ENCODE measurements at places on chromosomes 4 and X.

DNA sequence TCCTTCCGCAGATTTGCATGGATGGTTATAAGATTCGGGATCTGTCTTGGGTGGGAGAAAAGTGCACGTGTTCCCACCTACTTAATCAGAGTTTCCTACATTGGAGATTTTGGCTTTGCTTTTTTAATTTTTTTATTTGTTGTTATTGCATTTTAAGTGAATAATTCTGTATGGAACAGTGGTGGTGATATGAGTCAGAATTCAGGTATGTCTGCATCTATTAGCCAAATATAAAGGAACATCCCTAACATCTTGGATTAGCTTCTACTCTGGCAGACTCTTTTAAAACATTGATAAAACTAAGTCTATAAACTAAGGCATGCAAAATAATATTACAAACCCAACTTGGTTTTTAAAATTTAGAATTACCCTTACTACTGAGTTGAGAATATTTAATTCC is 659.8 kb upstream of the EPHA5 start:
- no peak for DNase-seq

- no peak for DNase-seq
These were observed 1681.9 kb upstream of the ADGRL3 start for GRCh38 chr4:59518005-59518823.

DNA sequence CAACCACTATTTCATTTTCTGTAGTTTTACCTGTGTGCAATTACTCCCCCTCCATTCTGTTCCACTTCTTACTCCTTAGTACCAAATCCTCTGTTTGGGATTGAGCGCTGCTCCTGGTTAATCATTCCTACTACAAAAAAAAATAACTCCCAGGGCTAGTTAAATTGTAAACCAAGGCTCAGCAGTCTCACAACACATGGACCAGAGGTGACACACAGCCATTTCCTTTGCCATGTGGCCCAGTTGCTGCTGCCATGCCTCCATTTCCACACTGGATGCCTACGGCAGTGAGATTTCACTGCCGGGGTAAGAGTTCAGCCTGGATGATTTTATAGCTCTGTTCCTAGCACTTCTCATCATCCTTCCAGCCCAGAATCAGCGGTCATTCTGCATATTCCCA is 107.2 kb downstream of the AKAP4 start:
- no peak for DNase-seq

DNA sequence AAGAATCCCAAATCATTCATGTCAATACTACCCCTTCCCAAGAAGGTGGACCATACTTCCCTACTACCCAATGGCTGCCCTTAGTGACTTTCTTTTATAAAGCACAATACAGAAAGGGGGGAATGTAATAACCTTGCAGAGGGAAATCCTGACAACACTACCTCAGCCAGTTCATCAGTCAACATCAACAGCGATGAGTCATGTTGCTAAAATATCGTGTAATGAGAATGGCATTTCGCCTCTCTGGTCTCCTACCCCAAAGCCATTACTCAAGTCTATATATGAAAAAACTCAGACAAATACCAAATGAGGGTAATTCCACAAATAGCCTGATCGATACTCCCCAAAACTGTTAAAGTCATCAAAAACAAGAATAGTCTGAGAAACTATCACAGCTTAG is 3.3 kb upstream of the MAGEA8 start:
- DNase-seq, result peak; percentile 6

DNA sequence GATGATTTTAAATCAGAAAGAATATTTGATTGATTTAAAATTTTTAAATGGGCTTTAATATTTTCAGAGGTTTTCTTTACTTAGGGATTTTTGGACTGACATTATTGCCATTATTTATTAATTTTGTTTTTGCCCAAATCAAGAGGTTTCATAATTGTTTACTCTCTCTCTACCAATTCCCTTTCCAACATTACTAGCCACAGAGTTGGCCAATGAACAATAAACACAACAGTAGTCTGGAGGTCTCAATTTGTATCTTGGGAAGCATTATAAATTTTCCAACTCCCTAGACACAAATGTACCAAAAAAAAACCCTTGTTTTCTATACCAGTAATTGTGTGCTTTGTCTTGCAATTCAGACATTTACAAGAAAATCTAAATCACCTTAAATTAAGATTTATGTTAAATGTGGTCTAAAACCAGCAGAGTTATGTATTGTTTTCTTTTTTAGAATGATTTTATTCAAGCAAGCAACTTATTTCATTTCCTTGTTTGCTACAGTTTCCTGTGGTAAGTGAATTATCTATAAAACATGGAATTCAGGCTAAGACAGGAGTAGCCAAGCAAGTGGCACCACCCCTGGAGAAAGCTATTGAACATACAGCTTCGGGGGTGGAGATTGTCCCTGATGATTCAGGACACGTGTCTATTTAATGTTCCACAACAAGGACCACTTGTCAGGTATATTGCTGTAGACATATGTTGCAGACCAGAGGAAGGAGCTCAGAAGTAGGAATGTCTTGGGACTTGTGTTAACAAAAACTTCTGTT is 622 bp downstream of the KLKB1 start:
- no peak for DNase-seq

- DNase-seq, result no peak
These were observed 76.1 kb upstream of the FAM241A start for GRCh38 chr4:112069110-112069509.

GRCh38 chr4:25161593-25161950 is 1.3 kb upstream of the SEPSECS start:
- DNase-seq, result no peak

- DNase-seq, result no peak
These were observed 11.7 kb downstream of the JCHAIN start for GRCh38 chr4:70654605-70655011.

- DNase-seq, result no peak
These were observed 19.9 kb upstream of the MXD4 start for GRCh38 chr4:2281575-2282343.

DNA sequence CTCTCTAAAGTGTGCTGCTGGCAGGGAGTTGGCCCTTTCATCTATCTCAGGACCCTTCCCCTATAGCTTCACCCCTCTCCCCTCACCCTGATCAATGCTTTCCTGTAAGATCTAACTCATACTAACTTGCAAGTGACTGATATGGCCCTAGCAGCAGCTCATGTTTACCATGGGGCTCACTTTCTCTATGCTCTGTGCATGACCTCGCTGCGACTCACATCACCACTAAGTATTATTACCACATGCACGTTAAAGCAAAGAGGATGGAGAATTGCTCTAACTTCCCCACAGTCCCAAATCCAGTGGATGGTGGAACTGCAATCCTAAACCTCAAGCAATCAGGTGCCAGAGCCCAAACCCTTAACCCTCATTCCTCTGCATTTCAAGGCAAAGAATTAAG is 626.6 kb downstream of the MID1IP1 start:
- peak; percentile 7 for DNase-seq

DNA sequence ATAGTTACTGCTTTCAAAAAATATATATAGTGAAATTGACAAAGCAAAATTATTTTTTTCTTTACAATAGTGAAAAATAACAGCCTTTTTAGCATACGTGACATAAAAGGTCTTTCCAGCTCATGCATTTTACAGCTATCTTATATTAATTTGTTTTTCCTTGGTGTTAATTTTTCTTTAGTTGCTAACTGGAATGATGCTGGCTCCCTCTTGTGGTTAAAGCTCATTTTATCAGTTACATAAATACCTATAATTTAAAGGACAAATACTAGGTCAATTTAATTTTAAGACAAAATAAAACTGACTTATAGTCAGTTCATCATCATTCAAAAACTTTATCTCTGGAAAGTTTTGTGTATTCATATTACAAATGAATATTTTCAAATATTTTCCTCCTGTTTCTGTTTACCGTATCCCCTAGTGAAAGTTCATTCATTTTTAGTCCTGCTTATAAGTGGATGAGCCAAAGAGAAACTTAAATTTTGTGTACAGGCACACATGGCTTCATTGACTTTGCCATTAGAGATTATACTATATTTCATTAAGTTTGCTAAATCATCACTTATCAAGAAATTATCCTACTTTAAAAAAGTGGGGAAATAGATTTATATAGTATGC is 9.9 kb upstream of the ANAPC4 start:
- no peak for DNase-seq

GRCh38 chr4:168408620-168409019 is 71.7 kb downstream of the DDX60L start:
- DNase-seq, result no peak

- peak; percentile 85 for DNase-seq
These were observed 14.7 kb downstream of the NDP start for GRCh38 chrX:43958529-43958928.

GRCh38 chr4:139171876-139172691 is 4.9 kb downstream of the ELF2 start:
- peak; percentile 35 for DNase-seq

- DNase-seq, result no peak
These were observed 119.3 kb downstream of the LDB2 start for GRCh38 chr4:16779028-16779675.

DNA sequence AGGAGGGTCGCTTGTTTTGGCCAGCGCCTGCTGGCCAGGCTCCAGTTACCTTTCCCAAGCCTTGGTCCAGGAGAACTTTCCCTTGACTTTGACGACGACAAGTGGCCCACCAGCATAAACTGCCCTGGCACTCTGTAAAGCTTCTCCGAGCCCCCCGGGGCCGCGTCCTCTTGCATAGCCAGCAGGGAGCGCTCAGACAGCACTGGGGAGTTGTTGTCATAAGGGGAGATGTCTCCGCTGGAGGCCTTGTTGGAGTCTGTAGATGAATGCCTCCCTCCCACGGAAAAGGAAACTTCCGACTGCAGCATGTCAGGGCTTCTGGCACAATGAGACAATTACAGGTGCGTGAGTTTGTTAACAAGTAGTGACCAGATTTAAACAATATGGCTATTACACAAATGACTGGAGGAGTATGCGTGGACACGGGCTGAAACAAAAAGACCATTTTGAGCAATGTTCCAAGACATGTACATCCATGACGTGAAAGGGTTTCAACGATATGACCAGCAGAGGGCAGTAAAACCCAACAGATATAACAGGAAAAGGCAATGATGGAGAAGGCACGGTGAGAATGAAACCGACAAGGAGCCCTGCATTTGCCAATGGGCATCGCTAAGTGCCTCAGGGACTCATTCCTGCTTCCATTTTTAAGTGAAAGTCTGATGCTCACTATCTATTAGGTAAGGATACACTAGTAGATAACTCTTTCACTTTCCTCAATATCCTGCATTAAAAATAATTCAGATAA is 33.0 kb downstream of the HCCS start:
- peak; percentile 77 for DNase-seq

DNA sequence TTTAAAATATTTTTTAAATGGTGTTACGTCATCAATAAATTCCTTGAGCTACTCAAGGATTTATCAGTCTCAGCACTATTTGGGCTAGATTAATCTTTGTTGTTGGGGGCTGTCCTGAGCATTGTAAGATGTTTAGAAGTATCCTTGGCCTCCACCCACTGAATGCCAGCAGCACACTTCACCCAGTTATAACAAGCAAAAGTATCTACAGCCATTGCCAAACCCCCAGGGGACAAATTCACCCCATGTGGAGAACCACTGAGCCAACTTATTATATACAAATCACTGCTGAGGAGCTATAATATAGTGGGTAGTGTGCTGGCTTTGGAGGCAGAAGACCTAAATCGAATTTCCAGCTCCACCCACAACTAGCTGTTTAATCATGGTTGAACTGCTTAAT is 58.3 kb downstream of the ATP10D start:
- DNase-seq, result no peak
